ENCODE measurements at places on chromosomes 13 and 19.
A peak's percentile ranks its signal among the peaks of the same experiment; 100 is the strongest.

GRCh38 chr19:29628661-29629385 is 22.7 kb downstream of the POP4 start:
- no peak for DNase-seq

GRCh38 chr13:99329477-99329876 is 22.3 kb upstream of the GPR183 start:
- no peak for DNase-seq

GRCh38 chr13:33931397-33932311 is 113.7 kb downstream of the RFC3 start:
- DNase-seq = peak; percentile 26

DNA sequence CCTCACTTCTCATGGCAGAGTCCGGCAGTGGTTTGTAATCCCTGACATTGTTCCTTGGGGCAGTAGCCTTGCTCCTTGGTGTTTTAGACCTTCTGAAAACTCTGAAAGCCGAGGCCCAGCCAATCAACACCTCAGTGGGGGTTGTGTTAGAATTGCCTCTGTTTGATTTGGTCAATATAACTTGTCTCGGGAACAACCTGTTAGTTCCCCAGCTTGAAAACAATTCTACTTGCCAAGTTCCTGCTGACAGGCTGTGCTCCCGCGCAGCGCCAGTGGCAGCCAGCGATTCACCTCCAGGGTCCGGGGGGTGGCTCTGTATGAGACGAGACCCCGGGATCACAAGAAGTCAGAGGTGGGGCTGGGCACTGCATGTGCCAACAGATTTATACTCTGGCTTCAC is 81.4 kb upstream of the MEDAG start:
- no peak for DNase-seq

GRCh38 chr13:49629196-49629938 is 1.1 kb downstream of the ARL11 start:
- no peak for DNase-seq

DNA sequence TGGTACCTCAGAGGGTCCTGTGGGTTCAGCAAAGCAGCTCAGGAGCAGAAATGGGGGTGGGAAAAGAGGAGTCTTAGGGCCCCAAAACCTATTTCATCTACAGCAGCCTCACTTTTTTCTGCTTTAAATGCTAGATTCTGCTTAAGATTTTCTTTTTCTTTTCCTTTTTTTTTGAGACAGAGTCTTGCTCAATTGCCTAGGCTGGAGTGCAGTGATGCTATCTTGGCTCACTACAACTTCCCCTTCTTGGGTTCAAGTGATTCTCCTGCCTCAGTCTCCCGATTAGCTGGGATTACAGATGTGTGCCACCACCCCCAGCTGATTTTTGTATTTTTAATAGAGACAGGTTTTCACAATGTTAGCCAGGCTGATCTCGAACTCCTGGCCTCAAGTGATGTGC is 30.7 kb upstream of the WDFY2 start:
- DNase-seq = no peak

DNA sequence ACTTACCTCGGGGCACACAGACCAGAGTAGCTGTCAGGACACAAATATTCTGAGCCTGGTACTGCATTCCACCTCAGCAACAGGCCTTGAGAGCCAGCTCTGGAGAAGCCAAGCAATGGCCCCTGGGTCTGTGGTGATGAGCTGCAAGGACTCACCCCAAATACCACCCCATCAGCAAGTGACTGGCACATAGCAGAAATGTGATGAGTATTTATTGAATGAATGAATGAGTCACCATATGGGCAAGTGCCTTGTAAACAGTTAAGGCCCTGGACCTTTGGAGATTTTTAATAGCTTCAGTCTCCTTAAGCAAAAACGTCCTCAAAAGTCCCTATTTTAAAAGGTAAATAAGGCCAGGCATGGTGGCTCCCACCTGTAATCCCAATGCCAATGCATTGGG is 18.2 kb downstream of the GSX1 start:
- no peak for DNase-seq

DNA sequence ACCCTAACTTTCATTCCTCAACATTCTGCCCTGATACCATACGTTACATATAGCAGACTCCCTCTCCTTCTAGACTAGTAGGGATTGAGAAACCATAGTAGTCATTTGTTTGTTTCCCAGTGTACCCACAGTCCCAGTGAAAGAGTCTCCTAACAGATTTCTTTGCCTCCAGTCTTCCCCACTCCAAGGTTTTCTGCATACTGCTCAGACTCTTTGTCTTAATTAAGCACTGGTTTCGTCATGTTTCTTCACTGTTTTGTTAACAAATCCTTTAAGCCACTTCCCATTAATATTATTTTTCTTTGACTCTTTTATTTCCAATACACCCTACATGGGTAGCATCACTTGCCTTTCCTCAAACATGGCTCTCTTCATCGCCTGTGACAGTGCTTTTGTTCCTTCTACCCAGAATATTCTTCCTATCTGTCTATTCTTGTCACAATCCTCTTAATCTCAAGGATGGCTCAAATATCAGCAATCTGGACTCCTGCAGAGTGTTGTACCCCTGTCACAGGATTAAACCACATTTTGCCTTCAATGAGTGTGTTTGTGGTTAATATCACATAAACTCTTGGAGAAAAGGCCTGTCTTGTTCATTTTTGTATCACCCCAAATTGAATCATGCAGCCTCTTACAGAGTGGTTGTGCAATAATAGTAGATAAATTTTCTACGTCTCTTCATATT is 92.7 kb upstream of the KLF12 start:
- no peak for DNase-seq

- DNase-seq = no peak
Observed at GRCh38 chr13:50724913-50725312, 118.6 kb downstream of the DLEU7 start.

GRCh38 chr19:48961051-48961649 is 4.0 kb upstream of the FTL start:
- no peak for DNase-seq

GRCh38 chr19:8001995-8002849 is 3.2 kb downstream of the ELAVL1 start:
- peak; percentile 55 for DNase-seq

DNA sequence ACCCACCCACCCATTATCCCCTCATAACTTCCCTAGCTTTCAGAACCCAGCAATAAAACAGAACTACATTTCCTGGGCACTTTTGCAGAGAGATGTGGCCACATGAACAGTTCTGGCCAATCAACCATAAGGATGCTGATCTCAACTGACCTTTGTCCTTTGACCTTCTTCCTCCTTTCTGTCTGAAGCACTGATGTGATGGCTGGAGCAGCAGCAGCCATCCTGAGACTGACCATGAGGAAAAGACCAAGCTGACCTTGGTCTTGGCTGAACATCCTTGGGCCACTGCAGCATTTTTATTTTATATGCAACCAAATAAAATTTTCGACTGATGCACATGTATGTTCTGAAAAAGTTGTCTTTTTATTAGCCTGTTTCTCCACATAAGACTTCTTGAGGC is 33.1 kb upstream of the CACNA1A start:
- no peak for DNase-seq

DNA sequence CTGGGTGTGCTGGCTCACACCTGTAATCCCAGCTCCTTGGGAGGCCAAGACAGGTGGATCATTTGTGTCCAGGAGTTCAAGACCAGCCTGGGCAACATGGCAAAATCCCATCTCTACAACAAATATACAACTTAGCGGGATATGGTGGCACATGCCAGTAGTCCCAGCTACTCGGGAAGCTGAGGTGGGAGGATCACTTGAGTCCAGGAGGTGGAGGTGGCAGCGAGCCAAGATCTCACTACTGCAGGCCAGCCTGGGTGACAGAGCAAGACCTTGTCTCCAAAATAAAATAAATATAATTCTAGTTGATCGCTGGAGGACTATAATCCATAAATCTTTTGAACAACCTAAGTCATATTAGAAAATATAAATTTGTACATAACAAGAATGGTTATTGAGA is 1061.5 kb upstream of the PCDH9 start:
- no peak for DNase-seq

GRCh38 chr13:73602295-73602694 is 531.9 kb downstream of the KLF12 start:
- DNase-seq = no peak

- no peak for DNase-seq
Observed at GRCh38 chr19:33826521-33826920, 29.9 kb downstream of the KCTD15 start.

DNA sequence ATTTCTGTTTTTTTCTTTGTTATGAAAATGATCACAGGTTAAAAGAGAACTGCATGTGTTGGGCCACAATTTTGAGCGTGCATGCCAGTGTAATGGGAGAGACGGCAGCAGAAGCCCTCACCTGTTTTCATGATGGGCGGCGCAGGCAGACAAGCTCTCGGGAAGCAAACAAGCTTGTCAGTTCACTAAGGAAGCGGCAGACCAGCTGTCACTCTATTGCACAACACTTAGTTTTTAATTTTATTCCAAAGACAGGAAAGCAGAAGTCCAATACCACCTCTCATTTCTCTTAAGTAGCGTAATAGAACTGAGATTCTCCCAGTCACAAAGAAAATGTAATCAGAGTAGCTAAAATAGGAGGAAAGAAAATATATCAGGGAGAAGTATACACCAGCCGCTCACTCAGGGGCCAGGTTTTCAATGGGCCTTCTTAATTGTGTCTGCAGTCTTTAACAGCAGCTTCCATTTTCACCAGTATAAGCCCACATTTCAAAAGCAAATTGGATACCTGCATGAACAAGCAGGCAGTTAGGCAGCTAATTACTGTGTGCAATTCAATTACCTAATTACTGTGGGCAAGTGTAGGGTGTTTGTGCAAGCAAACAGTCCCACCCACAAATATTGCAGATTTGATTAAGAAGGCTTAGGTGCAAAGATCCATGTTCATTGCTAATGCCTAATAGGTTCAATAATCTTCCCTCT is 711.4 kb downstream of the DIAPH3 start:
- DNase-seq = no peak

DNA sequence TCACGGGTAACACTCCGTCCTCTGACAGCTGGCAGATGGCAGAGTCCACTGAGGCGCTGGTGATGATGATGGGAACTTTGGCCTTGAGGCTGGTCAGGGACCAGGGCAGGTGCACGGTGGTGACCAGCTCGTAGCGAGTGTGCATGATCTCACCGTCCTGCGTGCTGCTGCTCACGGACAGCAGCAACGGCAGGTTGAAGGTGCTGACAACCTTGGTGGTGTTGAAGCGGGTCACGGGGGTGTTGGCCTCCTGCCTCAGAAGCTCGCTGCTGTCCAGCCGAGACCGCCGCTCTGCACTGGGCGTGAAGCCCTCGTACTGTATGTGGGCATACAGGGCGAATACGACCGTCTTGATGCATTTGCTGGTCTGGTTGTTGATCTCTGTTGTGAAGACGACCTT is 11.6 kb downstream of the ARRDC5 start:
- DNase-seq = no peak

GRCh38 chr19:38375748-38376147 is 1.4 kb downstream of the PSMD8 start:
- no peak for DNase-seq

- DNase-seq = no peak
Observed at GRCh38 chr19:34503531-34504272, 22.1 kb downstream of the WTIP start.

DNA sequence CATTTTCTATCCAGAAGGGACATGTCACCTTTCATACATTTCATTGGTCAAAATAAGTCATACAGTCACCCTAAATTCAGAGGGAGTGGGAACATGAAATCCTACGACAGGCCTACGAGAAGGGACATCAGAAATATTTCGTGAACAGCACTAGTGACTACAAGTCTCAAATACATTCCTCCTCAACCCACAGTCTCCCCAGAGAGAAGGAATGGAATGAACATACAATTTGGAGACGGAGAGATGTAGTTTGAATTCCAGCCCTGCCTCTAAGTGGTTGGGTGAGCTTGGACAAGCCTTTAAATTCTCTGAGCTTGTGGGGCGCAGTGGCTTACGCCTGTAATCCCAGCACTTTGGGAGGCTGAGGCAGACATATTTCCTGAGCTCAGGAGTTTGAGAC is 9.9 kb downstream of the SERTM1 start:
- no peak for DNase-seq

GRCh38 chr19:7560255-7560654 is 24.7 kb downstream of the PNPLA6 start:
- DNase-seq = no peak

DNA sequence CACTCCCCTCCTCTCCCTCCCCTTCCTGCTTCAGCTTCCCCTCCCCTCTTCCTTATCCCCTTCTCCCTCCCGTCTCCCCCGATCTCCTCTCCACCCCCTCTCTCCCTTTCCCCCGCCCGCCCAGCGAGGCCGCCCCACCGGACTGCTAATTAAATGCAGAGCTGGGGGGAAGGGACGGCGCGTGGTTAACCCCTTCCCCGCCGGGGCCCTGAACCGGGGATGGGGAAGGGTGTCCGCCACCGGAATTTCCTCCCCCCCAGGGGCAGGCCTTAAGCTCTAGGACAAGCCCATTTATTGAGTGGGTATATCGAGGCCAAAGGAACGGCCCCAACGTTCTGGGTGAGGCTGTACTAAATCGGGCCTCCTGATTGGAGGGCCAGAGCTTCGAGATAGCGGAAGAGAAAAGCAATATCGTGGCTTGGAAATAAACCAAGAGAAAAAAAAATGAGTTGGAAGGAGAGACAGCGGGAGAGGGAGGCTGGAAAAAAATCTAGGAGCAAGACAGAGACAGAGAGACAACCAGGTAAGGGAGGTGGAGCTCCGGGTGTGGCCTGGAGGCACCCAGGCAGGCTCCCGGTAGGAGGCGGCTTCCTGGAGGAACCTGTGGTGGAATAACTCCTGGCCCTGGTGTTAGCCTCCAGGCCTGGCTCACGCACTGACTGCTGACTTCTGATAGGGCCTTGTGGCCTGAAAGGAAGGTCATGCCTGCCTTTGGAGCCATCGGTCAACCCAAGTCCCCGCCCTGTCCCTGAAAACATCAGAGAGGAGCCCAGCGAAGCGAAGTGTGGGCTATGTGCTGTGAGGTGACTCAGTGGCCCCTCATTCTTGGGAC is 11.6 kb upstream of the JUND start:
- peak; percentile 57 for DNase-seq

DNA sequence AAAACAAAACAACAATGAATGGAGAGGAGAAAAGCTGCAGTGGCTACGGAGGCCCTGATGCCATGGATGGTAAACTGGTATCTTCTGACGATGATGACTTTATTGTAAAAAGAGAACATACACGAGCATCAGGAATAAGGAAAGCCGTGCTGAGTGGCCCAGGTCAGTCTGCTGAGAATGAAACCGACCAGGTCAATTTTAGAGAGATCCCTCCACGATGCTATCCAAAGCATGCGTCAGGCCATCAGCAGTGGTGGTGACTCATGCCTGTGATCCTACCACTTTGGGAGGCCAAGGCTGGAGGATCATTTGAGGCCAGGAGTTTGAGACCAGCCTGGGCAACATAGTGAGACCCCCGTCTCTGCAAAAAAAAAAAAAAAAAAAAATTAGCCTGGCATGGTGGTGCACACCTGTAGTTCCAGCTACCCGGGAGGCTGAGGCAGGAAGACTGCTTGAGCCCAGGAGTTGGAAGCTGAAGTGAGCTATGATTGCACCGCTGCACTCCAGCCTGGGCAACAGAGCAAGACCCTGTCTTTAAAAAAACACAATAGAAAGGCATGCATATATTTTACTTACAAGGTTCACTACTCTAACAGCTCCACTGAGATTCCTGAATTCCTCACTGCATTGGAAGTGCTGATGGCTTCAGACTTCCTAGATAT is 62.3 kb downstream of the GADD45B start:
- DNase-seq = no peak

Data from fibroblast of the conjunctiva (primary cell).